ENCODE measurements at places on chromosomes 2 and 18. TPM values are rescaled to one million over a fixed set of nuclear protein-coding genes. Genes with fewer than 3 reads are reported as not detected.

- no peaks in the 10 kb centered on the region for H3K4me1 ChIP-seq
- no peaks in the 10 kb centered on the region for H3K27me3 ChIP-seq
- no peak overlapping the region for H3K4me3 ChIP-seq
- no peaks in the 10 kb centered on the region for H3K36me3 ChIP-seq
- H3K27ac ChIP-seq: no peak overlapping the region
Measured at GRCh38 chr2:75173740-75174139, 25.6 kb downstream of the TACR1 start.

DNA sequence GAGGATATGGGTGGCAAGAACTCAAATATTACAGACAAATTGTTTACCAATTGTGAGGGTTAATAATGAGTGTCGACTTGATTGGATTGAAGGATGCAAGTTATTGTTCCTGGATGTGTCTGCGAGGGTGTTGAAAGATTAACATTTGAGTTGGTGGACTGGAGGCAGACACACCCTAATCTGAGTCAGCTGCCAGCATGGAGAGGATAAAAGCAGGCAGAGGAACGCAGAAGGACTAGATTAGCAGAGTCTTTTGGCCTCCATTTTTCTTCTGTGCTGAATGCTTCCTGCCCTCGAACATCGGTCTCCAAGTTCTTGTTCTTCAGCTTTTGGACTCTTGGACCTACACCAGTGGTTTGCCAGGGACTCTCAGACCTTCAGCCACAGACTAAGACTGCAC lies 1503.7 kb downstream of the LRP1B start:
- no peak overlapping the region for H3K4me3 ChIP-seq
- H3K27me3 ChIP-seq: no peaks in the 10 kb centered on the region
- H3K4me1 ChIP-seq: no peaks in the 10 kb centered on the region
- H3K36me3 ChIP-seq: no peaks in the 10 kb centered on the region
- DNase-seq: no peak

DNA sequence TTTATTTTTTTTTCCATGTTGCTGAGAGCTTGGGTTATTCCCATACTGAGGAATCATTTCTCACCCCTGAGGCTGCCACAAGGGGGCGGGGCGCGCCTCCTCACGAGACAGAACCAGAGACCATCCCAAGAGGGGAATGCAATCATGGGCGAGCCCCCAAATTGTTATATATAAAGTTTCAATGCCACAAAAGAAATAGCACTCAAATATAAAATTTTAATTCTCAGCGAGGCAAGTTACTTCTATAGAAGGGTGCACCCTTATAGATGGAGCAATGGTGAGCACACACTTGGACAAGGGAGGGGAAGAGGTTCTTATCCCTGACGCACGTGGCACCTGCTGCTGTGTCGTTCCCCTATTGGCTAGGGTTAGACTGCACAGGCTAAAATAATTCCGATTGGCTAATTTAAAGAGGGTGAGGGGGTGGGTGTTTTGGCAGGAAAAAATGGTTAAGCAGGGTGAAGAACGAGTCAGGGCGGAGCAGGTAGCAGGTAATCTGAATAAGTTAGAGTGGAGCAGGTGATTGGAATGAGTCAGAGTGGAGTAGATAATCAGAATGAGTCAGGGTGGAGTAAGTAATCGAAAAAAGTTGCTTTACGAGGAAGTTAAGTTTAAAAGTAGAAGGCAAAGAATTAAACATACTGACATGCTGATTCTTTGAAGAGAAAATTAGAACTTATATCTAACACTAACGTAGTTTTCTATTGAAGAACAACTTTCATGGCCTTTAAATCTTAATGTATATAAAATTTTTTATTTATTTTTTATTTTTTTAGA lies 177.5 kb downstream of the MTCL1 start:
- H3K36me3 ChIP-seq: no peaks in the 10 kb centered on the region
- no peak overlapping the region for H3K4me3 ChIP-seq
- no peak for DNase-seq
- H3K27ac ChIP-seq: no peak overlapping the region

DNA sequence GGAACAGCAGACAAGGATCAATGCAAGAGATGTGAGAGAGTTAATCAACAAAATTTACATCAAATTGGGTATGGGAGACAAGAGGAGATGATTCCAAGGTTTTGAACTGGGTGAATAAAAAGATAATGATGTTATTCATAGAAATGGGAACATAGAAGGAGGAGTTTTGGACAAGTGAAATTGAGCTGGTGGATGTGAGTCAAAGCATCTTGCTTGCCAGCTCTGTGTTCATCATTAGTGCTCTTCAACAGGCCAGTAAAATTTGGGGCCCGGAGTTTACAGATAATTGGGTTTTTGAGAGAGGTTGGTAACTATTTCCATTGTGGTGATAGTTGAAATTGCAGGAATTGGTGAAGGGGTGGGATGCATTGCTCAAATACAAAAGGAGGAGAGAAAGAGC lies 69.9 kb upstream of the CAVIN2 start:
- no peaks in the 10 kb centered on the region for H3K4me1 ChIP-seq
- no peak overlapping the region for H3K27ac ChIP-seq
- H3K27me3 ChIP-seq: no peaks in the 10 kb centered on the region
- H3K4me3 ChIP-seq: no peak overlapping the region

- H3K27ac ChIP-seq: no peak overlapping the region
- H3K4me3 ChIP-seq: peak overlapping the region; percentile 77
- DNase-seq: no peak
- peaks cover 23% of the 10 kb centered on the region for H3K4me1 ChIP-seq
Measured at GRCh38 chr2:184599054-184599871, 934 bp downstream of the ZNF804A start.

TUBB8B gene
- not detected for total RNA-seq

DNA sequence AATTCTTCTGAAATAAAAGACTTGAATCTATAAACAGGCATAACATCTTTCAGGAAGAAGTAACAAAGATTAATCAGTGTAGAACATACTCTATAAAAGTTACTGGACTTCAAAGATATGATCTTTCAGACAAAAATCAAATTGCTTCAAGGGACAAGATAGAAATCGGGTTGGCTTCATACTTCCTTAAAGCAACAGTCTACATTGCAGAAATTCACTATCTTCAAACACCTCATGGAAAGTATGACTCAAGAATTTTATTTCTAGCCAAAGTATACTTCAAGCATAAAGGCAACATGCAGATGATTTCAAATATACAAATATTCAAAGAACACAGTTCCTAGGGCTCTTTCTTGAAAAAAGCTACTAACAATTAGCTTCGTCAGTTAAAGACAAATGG lies 240.7 kb downstream of the SRBD1 start:
- DNase-seq: no peak
- H3K4me1 ChIP-seq: no peaks in the 10 kb centered on the region
- H3K4me3 ChIP-seq: no peak overlapping the region
- H3K27me3 ChIP-seq: no peaks in the 10 kb centered on the region

SCYGR4 gene
- total RNA-seq: not detected

GRP gene
- total RNA-seq: not detected

SPDYA gene
- 0.26 TPM for total RNA-seq

- H3K27me3 ChIP-seq: peaks cover 18% of the 10 kb centered on the region
- no peak for DNase-seq
- H3K36me3 ChIP-seq: no peaks in the 10 kb centered on the region
- peaks cover 41% of the 10 kb centered on the region for H3K4me1 ChIP-seq
- no peak overlapping the region for H3K4me3 ChIP-seq
Measured at GRCh38 chr18:12257996-12258718, 4.0 kb downstream of the CIDEA start.

C2orf42 gene
- 12.5 TPM for total RNA-seq

TLX2 gene
- not detected for total RNA-seq

NOSTRIN gene
- 7.1 TPM for total RNA-seq

- no peaks in the 10 kb centered on the region for H3K36me3 ChIP-seq
- peak overlapping the region; percentile 84 for H3K4me3 ChIP-seq
- DNase-seq: no peak
- peaks cover 40% of the 10 kb centered on the region for H3K4me1 ChIP-seq
Measured at GRCh38 chr2:119760956-119761275, 1.2 kb downstream of the PTPN4 start.

PLEKHA3 gene
- 2.9 TPM for total RNA-seq

- H3K4me1 ChIP-seq: no peaks in the 10 kb centered on the region
- no peaks in the 10 kb centered on the region for H3K36me3 ChIP-seq
- H3K27ac ChIP-seq: no peak overlapping the region
- peak; percentile 34 for DNase-seq
- H3K27me3 ChIP-seq: no peaks in the 10 kb centered on the region
- H3K4me3 ChIP-seq: no peak overlapping the region
Measured at GRCh38 chr2:8627692-8628085, 54.2 kb upstream of the ID2 start.

GRCh38 chr2:143685421-143686078 lies 556.3 kb downstream of the ARHGAP15 start:
- H3K4me3 ChIP-seq: no peak overlapping the region
- H3K27ac ChIP-seq: no peak overlapping the region
- no peaks in the 10 kb centered on the region for H3K27me3 ChIP-seq
- no peak for DNase-seq

DNA sequence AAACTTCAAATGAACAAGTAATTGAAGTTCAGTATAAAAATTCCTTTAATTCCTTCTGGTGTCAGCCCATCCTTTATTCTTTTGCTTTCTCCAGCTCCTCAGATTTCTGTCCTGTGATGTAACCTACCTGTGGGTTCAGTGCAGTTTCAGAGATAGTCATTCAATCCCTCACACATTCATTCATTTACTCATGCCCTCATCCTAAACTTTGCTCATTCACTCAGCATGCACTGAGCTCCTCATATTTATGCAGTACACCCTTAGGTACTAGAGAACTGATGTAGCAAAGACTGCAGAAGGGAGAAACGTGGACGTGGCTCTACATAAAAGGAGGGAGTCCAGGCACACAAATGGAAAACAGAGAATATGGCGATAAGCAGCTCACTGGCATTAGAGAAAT lies 45.3 kb upstream of the STAT1 start:
- no peaks in the 10 kb centered on the region for H3K36me3 ChIP-seq
- H3K4me1 ChIP-seq: no peaks in the 10 kb centered on the region
- no peak overlapping the region for H3K27ac ChIP-seq
- no peak overlapping the region for H3K4me3 ChIP-seq
- no peak for DNase-seq

ITGB6 gene
- total RNA-seq: 9.5 TPM

DNA sequence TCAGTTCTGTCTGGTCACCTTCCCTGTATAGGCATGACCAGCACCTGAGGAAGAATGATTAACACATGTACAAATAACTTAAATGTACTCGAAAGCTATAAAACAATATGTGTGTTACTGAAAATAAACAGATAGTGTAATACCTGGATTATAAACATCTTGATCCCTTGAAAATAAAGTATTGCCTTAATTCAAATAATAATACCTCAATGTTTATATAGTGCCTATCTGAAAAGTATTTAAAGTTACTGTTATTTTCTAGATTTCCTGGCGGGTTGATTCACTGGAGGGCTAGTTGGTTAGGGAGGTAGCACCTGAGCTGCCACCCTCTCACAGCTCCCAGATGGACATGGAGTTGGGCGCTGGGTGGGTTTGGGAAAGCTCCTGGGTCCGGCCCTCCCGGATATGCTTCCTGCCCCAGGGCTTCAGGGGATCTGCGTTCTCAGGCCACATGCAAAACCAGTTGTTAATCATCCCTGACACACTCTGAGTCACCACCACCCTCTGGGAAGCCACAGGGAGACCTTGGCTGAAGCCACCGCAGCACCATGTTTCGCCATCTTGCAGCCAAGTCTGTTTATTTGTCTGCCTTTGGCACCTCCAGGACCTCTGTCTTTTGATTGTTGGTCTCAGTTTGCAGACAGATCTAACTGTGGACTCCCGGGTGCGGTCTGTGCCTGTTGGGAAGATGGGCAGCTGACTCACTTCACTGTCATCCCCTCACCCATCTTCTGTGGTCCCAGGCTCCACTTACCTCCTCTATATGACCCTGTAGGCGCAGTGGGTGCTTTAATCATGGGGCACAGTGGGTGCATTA lies 35.3 kb downstream of the RAB31 start:
- no peak for DNase-seq
- H3K27ac ChIP-seq: no peak overlapping the region
- peaks cover 26% of the 10 kb centered on the region for H3K4me1 ChIP-seq
- no peaks in the 10 kb centered on the region for H3K27me3 ChIP-seq
- H3K36me3 ChIP-seq: no peaks in the 10 kb centered on the region

DNA sequence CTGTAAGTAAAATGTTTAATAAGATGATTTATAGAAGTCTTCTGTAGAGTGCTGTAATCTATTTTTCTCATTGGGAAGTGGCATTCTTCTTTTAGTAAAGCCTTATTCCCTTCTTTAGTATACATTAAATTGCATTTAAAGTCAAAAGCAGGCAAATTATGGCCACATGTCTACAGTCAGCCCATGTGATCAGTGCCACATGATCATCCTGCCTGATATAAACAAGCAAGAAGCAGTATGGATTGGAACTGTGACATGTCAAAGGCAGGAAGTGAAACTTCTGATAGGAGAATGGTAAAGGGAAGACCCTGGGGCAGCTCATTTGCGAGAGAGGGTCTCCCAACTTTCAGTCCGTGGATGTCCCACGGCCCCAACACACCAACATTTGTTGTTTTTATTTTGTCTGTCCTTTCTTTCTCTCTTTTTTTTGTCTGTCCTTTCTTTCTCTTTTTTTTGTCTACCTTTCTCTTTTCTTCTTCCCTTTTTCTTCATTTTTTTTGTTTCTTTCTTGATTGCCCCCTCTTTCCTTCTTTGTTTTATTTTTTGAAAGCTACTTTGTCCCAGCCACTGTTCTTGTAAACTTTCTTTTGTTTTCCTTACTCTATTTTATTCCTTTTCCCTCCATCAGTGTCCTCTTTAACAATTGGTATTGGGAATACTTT lies 154.9 kb downstream of the DTNA start:
- no peaks in the 10 kb centered on the region for H3K27me3 ChIP-seq
- no peak overlapping the region for H3K27ac ChIP-seq
- H3K4me1 ChIP-seq: no peaks in the 10 kb centered on the region
- no peak overlapping the region for H3K4me3 ChIP-seq
- H3K36me3 ChIP-seq: no peaks in the 10 kb centered on the region

NRP2 gene
- 6.0 TPM for total RNA-seq

SLC66A2 gene
- total RNA-seq: 84.7 TPM

SLC23A3 gene
- 2.4 TPM for total RNA-seq

UNC80 gene
- 0.80 TPM for total RNA-seq

CCL20 gene
- total RNA-seq: 4.2 TPM

GRCh38 chr2:26709323-26710110 lies 17.0 kb downstream of the KCNK3 start:
- no peak for DNase-seq
- H3K36me3 ChIP-seq: no peaks in the 10 kb centered on the region
- H3K27ac ChIP-seq: no peak overlapping the region
- no peaks in the 10 kb centered on the region for H3K27me3 ChIP-seq

DNA sequence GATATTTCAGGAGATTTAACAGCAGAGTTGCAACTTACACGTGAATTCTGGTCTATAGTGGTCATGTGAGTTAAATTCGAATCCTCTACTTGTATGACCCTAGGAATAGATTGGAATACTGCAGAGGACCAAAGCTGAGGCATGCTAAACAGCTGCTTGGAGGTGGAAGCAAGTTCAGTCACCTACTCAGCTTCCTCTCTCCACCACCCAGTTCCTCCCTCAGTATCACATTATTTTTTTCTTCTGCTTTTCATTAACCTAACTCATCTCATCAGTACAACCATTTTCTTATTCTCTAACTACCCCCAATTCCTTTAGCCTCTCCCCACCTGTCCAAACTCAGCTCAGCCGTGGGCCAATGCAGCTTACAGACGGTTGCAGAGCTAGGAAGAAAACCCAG lies 385.5 kb downstream of the SETBP1 start:
- H3K27ac ChIP-seq: no peak overlapping the region
- no peaks in the 10 kb centered on the region for H3K4me1 ChIP-seq
- no peak overlapping the region for H3K4me3 ChIP-seq
- no peak for DNase-seq

Data from suprapubic skin (tissue), 4 donors.